Panc1 (cell line): ENCODE measurements at places on chromosomes 5 and 9. TPM values are rescaled to one million over a fixed set of nuclear protein-coding genes. Genes with fewer than 3 reads are reported as not detected.

FOXD4 gene
- 0.23 TPM for total RNA-seq

DNA sequence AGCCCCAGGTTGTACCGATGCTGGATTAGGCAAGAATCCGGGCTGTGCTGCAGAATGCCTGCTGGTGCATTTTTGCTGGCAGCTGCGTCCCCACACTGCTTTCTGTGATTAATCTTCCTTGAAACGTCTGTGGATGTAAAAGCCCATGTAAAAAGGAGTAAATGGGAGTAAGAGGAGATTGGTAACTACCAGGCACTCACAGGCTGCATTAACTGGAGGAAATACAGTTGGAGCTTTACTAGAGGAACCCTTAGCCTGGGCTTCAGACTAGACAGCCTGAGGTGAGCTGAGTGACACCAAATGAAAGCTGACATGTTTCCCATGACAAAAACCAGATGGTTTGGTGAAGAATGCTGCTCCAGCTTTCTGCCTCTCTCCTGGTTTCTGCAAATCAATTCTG, 190.4 kb upstream of the GAS1 start:
- no peak for DNase-seq

- DNase-seq: no peak
These were observed 106.6 kb downstream of the PLCXD3 start for GRCh38 chr5:41403846-41404245.

GRCh38 chr9:81979196-81979595, 9.4 kb upstream of the SPATA31D1 start:
- no peak for DNase-seq

DNA sequence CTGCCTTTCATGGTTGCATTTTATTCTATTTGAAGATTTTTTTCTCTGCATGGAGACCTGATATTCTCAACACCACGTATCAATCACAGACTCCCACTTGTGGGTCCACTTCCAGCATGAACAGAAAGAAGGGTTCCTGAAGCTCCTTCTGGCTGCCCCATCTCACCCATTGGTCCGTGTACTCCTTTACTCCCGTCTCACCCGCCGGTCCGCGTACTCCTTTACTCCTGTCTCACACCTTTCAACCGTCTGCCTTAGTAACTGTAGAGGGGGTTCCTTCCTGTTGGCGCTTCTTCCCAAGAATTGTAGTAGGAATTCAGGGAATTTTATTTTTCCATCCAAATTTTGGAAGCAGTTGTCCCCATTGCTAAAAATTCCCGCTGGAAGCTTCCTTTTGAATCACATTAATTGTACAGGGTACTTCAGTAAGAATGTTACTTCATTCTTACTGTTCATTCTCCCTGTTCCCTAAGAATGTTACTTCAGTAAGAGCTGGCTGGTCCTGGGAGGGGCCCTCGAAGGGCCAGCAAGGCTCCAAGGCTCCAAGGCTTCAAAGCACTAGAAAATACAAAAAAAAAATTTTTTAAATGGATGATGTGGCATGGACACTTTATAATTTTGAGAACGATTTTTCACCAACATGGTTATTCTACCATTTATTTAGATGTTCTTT, 3.9 kb upstream of the LPCAT1 start:
- DNase-seq: no peak

GRCh38 chr5:14483504-14484157, 98.0 kb upstream of the OTULINL start:
- no peak for DNase-seq

IL13 gene
- not detected for total RNA-seq

YIPF5 gene
- total RNA-seq: 43.4 TPM

DNA sequence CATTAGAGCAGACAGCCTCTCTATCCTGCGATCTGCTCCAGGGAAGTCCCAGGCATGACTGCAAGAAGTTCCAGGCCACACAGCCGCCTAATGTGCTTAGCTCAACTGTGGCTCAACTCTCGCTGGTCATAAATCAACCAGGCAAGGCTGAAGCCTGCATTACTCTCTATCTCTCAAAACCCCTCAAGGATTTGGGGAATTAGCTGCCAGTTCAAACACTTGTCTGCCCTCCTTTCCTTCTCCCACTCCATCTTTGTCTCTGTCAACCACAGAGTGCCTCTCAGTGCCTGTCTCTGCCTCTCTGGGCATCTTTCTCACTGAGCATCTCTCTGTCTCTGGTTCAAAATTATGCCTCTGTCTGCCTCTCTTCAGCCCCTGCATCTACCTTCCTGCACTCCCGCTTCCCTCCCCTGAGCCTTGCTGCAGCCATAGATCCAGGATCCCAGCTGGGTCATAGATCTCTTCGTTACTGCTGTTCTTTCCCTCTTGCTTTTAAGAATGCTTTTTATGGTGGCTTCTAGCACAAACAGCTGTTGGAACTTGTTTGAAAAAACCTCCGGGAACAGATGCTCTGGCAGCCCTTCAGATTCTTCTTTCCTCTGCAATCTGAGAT, 27.9 kb upstream of the GALNT10 start:
- no peak for DNase-seq

DNA sequence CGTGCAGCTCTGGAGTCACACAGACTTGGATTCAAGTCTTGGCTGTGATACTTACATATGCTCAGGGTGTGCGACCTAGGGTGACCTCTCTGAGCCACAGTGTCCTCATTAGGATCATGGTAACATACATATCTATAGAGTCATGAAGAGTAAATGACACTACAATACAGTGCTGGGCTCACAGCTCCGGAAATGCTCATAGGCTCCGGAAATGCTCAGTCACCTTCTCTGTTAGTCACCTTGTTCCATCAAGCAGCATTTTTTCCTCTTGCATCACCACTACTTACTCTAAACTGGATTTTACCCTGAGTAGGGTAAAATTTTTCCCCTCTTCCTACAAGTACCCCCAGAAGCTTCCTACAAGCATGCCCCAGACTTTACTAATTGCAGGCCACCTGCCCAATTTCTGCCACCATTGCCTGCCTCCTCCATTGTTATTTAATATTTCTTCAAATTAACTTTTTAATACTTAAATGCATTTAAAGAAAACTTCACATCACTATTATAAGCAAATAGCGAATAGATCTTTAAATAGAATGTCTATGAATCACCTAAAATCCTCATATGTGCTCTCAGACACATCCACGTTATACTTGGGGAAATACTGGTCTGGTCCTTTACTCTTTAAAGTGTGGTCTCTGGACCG, 147.6 kb upstream of the SPRY4 start:
- peak; percentile 99 for DNase-seq

CDH6 gene
- total RNA-seq: 0.36 TPM

- no peak for DNase-seq
These were observed 12.2 kb downstream of the GPR150 start for GRCh38 chr5:95631991-95632675.

MEIKIN gene
- not detected for total RNA-seq

CLPTM1L gene
- 188 TPM for total RNA-seq

AJM1 gene
- total RNA-seq: 7.2 TPM

GRCh38 chr5:72182686-72183085, 75.4 kb downstream of the MAP1B start:
- DNase-seq: no peak

DNA sequence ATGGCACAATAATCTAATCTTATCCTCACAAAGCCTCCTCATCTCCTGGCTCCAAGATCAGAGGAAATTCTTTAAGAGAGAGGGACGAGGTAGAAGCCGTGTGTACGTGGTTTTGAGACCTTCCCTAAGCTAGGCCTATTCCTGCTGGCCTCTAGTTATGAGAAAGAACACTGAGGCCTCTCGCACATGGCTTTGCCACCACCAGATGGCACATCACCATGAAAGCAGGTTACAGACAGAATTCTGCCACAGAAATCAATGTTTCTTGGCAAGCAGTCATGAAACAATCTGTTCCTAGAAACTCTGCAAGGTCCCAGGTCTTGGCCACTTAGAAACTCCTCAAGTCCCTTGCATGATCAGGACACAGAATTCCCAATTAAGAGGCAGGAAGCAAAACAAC, 268.2 kb upstream of the TAS2R1 start:
- DNase-seq: peak; percentile 5

COMMD10 gene
- total RNA-seq: 37.9 TPM

- DNase-seq: no peak
These were observed 15.5 kb downstream of the TRIP13 start for GRCh38 chr5:908172-908571.

PTPN3 gene
- total RNA-seq: 10.4 TPM

LVRN gene
- total RNA-seq: 0.08 TPM

CKS2 gene
- 132 TPM for total RNA-seq

CFAP157 gene
- not detected for total RNA-seq

GRCh38 chr5:151448038-151448985, 909 bp downstream of the SLC36A1 start:
- no peak for DNase-seq

PTCH1 gene
- total RNA-seq: 6.6 TPM

GRCh38 chr9:113566712-113567071, 103.2 kb downstream of the RGS3 start:
- DNase-seq: no peak

CDX1 gene
- total RNA-seq: not detected

DNA sequence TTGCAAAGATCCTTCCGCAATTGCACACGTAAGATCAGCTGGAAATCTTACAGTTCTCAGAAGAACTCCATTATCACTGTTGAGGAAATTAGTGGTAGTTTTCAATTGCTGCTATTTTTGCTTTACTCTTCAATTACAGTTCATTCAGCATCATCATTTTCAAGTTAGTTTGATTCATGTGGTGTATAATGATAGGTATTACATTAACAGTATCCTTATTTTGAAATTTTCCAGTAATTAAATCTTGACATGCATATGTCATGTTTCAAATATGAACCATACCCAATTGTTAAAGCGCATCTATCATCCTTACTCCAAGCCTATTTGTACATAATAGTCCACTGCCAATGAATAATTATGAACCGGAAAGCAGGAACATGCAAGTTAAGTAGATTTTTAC, 60.3 kb downstream of the NR6A1 start:
- DNase-seq: no peak

DNA sequence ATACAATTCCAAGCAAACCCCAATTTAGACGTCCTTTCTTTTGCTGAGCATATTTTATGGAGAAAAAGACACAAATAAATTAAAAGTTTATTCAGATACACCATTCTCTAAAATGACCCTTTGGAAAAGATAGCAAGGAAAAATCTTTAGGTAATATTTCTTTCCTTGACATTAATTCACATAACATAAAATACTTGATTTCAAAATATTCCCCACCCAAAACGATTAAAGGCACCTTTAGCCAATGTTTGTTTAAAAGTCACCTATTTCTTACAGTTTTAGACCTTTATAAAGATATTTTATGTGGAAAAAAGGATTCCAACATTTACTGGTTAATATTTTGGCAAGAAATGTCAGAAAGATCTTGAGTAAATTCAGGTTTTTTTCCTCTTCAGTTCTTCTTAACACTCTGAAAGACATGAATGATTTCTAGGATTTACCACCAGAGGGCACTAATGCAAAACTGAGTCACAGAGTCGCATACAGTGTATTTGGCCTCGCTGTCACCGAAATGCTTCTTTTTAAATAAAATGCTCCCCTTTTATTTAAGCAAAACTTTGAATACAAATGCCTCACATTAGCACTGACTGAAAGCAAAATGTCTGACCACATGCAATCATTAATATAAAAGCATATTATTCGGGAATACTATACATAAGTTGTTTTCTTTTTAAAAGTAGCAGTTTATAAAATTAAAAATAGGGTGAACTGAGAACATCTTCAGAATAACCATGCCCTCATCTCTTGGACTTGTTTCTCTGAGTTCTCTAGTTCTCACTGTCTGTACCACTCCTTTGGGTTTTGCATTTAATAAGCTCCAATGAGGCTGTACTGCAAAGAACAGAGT, 122.5 kb downstream of the SLC1A3 start:
- DNase-seq: peak; percentile 58

DNA sequence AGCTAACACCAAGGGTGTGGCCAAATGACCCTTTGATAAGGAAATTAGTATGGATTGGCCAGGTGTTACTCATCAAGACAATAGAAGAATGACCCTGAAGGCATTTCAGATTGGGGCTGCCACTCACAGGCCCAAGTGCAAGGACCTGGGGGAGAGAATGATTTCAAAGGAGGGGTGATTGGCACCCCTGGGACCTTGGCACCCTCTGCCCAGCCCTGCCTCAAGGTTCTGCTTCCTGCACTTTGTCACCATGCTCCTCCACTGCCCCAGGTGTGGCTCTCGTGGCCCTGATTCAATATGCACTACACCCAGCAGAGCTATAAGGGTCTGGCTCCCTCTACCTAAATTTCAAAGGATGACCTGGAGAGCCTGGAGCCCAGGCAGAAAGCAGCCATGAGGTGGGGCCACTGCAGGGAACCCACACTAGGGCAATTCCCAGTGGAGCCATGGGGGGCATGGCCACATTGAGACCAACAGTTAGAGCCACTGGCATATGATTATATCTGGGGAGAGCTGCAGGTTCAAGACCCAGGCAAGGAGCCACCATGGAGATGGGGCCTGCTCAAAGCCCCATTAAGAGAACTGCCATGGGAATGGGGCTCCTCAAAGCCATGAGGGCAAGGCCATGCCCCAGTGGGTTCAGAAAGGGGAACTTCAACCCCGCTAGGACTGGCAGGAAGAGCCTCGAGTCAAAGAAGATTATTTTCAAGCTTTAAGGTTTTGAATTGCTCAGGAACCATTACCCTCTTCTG, 93.0 kb downstream of the CEMIP2 start:
- DNase-seq: no peak

CDKN2B-AS1 gene
- total RNA-seq: not detected

NSMF gene
- 40.0 TPM for total RNA-seq

DNA sequence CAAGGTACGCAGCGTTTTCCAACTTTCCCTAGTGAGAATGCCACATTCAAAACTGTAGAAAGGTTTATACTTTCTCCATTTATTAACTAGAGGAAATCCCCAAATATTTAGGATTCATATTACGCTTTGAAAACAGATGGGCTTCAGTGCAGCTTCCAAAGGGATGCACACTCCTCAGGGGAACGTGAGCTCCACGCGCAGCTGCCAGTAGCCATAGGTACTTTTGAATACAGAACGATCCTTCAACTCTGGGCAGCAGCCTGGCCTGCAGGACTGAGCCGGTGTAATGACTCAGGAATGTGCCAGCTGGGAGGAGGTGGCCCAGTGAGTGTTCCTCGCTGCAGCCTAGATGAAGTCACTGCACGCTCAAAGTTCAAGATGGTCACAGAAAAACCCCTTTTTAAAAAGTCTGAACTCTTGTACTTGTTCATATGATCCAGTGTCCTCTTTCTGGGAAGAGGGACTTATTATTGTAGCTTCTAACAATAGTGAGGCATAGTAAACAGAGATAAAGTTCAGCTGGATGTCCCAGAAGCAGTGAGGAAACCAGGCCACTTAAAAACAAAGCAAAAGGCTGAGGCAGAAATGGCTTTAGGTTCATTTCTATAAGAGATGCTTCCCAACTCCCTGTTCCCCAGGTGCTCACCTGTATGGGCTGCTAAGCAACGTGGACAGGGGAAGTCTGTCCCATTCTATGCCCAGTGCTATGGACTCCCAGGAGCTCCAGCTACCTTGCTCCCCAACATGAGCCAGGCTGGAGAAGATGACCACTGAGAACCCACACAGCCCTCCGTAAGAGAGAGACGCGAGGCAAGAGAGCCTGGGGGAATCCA, 130.0 kb downstream of the LHFPL2 start:
- no peak for DNase-seq

ZNF474 gene
- not detected for total RNA-seq

- peak; percentile 36 for DNase-seq
These were observed 56.7 kb upstream of the SLC28A3 start for GRCh38 chr9:84397151-84397728.

SPATA31D4 gene
- total RNA-seq: not detected

GRCh38 chr5:142106061-142106460, 2.5 kb upstream of the NDFIP1 start:
- no peak for DNase-seq
